Myometrial cell (primary cell): ENCODE measurements at places on chromosomes 2 and 18. TPM values are rescaled to one million over a fixed set of nuclear protein-coding genes. Genes with fewer than 3 reads are reported as not detected.

Gene PTGR3
- 18.8 and 24.8 TPM in 2 replicates for total RNA-seq

Gene ICOS
- not detected in 2 replicates for total RNA-seq

Gene TCF23
- total RNA-seq, result not detected in 2 replicates

Gene EFR3B
- total RNA-seq, result under 0.01 and 0.18 TPM in 2 replicates

Gene UGT1A5
- not detected in 2 replicates for total RNA-seq

Gene FABP1
- not detected in 2 replicates for total RNA-seq

Gene SLC30A3
- total RNA-seq, result not detected in 2 replicates

Gene CD226
- under 0.01 and 0.35 TPM in 2 replicates for total RNA-seq

Gene FBXO36
- 3.7 TPM in 2 replicates for total RNA-seq

Gene DGKD
- 4.8 and 8.9 TPM in 2 replicates for total RNA-seq

Gene ANKRD30BL
- total RNA-seq, result not detected in 2 replicates

Gene ASB18
- not detected in 2 replicates for total RNA-seq

Gene SLC5A7
- total RNA-seq, result not detected in 2 replicates

Gene HOXD1
- total RNA-seq, result not detected in 2 replicates

Gene CCDC74B
- total RNA-seq, result 10.6 and 11.2 TPM in 2 replicates

Gene CNRIP1
- total RNA-seq, result 30.8 and 44.7 TPM in 2 replicates

Gene C1GALT1C1L
- 0.86 and 3.9 TPM in 2 replicates for total RNA-seq
